ENCODE measurements at places on chromosomes 1 and 21. TPM values are rescaled to one million over a fixed set of nuclear protein-coding genes. Genes with fewer than 3 reads are reported as not detected.

DNA sequence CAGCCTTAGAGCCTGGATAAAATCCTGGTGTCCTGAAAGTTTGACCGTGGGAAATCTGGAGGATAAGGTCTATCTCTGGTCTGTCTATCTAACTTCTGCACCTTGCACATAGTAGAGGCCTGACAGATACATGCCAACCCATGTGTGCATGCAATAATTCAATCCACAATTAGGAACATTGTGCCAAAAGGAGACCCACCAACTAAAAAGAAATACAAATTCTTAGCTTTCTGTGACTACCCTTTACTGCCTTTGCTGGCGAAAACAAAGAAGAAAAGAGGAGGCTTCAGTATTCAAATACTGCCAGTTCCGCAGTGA, 381 bp upstream of the KLHL20 start:
- no peak for DNase-seq
- peaks cover 5% of the 10 kb centered on the region for H3K27me3 ChIP-seq
- peak overlapping the region; percentile 94 for H3K27ac ChIP-seq
- H3K36me3 ChIP-seq, result peaks cover 3% of the 10 kb centered on the region
- H3K4me3 ChIP-seq, result peak overlapping the region; percentile 99

Gene OR2T2
- total RNA-seq, result not detected

- no peak overlapping the region for H3K4me3 ChIP-seq
- DNase-seq, result no peak
- H3K27me3 ChIP-seq, result no peaks in the 10 kb centered on the region
- no peak overlapping the region for H3K27ac ChIP-seq
Observed at GRCh38 chr1:112542206-112542973, 33.6 kb downstream of the WNT2B start.

GRCh38 chr1:209652873-209653401, 712 bp upstream of the LAMB3 start:
- DNase-seq, result peak; percentile 15
- H3K27me3 ChIP-seq, result no peaks in the 10 kb centered on the region

Gene HTR6
- total RNA-seq, result not detected

GRCh38 chr1:23370330-23370708, 683 bp upstream of the ZNF436 start:
- H3K36me3 ChIP-seq, result no peaks in the 10 kb centered on the region
- peaks cover 21% of the 10 kb centered on the region for H3K4me1 ChIP-seq
- DNase-seq, result no peak

GRCh38 chr1:113142791-113143190, 69.8 kb downstream of the LRIG2 start:
- no peak overlapping the region for H3K4me3 ChIP-seq
- DNase-seq, result no peak
- H3K27ac ChIP-seq, result no peak overlapping the region
- H3K4me1 ChIP-seq, result peaks cover 6% of the 10 kb centered on the region
- H3K36me3 ChIP-seq, result no peaks in the 10 kb centered on the region

DNA sequence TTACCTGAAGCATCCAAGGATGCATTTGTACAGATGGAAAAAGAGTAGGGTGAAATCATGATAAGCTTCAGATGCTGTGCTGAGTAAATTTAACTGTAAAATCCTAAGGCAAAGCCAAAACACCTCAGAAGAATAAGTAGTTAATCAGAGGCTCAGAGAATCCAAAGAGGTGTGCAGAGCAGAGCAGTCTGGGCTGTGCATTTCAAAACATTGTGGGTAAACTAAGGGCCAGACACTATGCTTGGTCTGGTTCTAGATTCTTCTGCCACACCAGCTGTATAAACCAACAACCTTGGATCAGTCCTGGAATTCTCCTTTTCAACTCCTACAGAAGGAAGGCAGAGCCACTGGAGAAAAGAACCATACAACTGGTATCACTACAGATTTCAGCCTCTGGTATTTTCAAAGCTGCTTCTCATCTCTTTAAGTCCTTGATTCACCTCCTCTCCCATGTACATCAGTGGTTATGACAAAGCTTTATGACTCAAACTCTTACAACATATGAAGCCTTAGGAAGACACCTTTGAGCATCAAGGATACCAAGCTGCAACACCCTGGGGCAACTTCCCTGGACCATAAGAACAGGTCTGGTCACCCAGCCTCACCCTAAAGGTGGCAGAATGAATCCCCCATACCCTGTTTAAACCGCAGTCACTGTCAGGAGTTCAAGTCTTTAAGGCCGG, 11.6 kb upstream of the HIPK1 start:
- no peak for DNase-seq
- peaks cover 2% of the 10 kb centered on the region for H3K36me3 ChIP-seq
- H3K27ac ChIP-seq, result no peak overlapping the region

DNA sequence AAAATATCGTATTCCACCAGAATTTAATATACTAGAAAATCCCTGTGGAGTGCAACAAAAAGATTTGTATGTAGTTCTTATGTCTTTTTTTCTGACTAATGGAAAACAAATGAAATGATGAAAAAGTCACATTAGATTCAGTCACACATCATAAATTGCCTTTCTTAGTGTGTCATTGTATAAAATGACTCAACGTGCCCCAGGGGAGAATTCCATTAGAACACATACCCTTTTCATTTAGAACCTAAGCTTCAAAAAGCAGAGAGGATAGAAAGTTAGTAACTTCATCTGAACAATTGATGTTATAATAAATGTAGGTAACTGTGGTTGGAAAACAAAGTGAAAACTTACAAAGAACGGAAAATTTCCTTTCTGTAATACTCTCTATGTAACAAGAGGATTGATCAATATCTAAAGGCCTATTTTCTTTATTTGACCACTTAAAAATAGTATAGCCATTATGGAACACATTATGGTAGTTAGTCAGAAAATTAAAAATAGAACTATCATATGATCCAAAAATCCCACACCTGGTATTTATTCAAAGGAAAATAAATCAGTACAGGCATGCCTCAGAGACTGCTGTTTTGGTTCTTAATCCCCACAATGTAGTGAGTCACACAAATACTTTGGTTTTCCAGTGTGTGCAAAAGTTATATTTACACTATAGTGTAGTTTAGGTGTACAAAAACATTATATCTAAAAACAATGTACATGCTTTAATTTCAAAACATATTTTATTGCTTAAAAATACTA, 1016.1 kb downstream of the KCNT2 start:
- H3K4me3 ChIP-seq, result no peak overlapping the region
- H3K36me3 ChIP-seq, result no peaks in the 10 kb centered on the region
- no peaks in the 10 kb centered on the region for H3K4me1 ChIP-seq

DNA sequence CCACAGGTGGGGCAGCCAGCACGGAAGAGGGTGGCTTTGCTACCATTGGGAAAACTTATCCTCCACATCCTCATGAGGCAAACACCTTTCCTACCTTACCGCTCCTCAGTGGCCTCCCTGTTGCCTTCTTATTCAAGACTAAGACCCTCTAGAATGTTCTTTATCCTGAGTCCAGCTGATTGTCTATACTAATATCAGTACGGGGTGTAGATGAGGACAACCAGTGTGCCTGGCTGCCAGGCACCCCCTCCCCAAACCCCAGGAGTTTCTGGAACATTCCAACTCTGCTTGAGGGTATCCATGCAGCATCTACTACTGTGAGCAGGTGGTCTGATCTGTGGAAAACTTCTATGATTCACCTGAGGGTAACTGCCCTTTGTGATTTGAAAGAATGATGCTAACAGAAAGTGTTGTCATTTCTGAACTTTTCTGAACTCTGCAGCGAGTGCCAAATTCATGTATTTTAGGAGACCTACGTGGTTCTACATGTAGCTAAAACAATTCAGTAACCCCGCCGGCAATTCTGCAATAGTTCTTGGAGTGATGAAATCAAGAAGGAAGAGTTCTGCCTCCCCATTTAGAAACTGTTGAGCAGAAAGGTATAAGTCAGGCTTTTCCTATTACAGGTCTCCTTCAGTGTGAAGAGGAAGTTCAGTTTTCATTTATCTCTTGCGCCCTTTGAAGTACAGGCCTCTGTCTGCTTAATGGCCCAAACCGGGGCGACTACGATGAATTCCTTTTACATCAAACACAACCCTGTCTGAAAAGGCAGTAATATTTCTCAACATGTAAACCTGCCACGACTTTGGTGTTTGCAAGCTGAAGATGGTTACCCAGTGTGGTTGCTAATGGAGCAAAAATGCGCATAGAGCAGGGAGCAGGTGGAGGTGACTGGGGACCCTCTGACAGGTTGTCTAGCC, 80.4 kb downstream of the RUNX1 start:
- H3K27me3 ChIP-seq, result no peaks in the 10 kb centered on the region
- peaks cover 19% of the 10 kb centered on the region for H3K4me1 ChIP-seq
- DNase-seq, result no peak

DNA sequence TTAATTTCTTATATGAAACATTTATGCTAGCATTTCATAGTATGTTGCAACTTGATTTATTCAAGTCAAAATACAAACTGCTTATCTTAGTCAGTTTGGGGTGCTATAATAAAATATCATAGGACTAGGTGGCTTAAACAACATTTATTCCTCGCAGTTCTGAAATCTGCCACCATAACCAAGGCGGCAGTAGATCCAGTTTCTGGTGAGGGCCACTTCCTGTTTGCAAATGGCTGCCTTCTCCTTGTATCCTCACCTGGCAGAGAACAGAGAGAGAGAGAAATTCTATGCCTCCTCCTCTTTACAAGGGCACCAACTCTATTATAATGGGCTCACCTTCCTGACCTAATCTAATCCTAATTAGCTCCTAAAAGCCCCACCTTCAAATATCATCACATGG, 76.1 kb upstream of the RGS2 start:
- no peaks in the 10 kb centered on the region for H3K4me1 ChIP-seq
- DNase-seq, result no peak
- H3K27ac ChIP-seq, result no peak overlapping the region

DNA sequence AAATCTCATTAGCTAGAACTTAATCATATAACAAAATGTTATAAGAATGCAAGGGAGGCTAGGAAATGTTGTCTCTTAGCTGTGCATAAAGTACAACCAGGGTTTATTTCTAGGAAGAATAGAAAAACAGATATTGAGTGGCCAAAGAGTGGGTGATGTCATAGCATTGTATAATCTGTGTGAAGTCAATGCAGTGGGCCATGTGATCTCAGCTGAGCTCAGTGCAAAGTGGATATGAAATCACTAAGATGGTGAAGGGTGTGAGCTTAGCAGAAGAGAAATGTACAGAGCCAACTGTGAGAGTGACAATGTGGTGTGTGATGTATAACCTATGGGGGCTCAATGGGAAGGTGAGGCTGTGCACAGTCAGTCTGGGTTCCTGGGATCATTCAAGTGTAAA, 29.7 kb upstream of the DUSP23 start:
- H3K4me1 ChIP-seq, result no peaks in the 10 kb centered on the region
- H3K27me3 ChIP-seq, result no peaks in the 10 kb centered on the region
- H3K36me3 ChIP-seq, result no peaks in the 10 kb centered on the region
- H3K27ac ChIP-seq, result no peak overlapping the region

GRCh38 chr1:228697207-228698016, 37.9 kb upstream of the RHOU start:
- no peak overlapping the region for H3K4me3 ChIP-seq
- DNase-seq, result no peak
- H3K27me3 ChIP-seq, result no peaks in the 10 kb centered on the region
- no peak overlapping the region for H3K27ac ChIP-seq

DNA sequence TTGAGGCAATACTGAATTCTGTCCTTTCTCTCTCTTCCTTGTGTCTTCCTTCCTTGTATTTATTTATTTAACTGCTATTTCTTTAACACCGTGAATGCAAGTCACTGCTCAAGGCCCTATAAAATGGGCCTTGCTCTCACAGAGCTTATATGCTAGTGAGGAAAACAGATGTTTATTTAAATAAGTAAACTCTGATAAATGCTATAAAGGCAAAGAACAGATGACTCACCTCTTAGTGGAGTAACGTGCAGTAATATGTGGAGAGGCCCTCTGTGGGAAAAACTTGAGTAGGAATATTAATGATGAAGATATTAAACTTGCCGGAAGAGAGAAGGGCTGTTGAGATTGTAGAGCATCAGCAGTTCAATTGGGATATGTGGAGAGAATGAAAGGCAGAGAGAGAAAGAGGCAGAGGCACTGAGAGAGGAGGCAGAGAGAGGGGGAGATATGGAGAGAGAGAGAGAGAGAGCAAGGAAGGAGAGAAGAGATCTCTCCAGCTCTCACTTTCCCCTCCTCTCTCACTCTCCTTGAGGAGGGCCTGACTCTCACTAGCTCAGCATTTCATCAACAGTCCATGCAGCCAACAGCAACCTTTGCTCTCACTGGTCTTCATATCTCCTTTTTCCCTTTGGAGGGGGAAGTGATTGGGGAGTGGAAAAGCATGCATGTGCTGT, 322.2 kb downstream of the LMX1A start:
- DNase-seq, result no peak
- H3K27me3 ChIP-seq, result no peaks in the 10 kb centered on the region
- H3K36me3 ChIP-seq, result no peaks in the 10 kb centered on the region
- H3K4me1 ChIP-seq, result no peaks in the 10 kb centered on the region

Gene ARTN
- total RNA-seq, result not detected

Gene BECN2
- total RNA-seq, result not detected

All from natural killer cell (primary cell).